ENCODE measurements at places on chromosomes 6 and 20.

DNA sequence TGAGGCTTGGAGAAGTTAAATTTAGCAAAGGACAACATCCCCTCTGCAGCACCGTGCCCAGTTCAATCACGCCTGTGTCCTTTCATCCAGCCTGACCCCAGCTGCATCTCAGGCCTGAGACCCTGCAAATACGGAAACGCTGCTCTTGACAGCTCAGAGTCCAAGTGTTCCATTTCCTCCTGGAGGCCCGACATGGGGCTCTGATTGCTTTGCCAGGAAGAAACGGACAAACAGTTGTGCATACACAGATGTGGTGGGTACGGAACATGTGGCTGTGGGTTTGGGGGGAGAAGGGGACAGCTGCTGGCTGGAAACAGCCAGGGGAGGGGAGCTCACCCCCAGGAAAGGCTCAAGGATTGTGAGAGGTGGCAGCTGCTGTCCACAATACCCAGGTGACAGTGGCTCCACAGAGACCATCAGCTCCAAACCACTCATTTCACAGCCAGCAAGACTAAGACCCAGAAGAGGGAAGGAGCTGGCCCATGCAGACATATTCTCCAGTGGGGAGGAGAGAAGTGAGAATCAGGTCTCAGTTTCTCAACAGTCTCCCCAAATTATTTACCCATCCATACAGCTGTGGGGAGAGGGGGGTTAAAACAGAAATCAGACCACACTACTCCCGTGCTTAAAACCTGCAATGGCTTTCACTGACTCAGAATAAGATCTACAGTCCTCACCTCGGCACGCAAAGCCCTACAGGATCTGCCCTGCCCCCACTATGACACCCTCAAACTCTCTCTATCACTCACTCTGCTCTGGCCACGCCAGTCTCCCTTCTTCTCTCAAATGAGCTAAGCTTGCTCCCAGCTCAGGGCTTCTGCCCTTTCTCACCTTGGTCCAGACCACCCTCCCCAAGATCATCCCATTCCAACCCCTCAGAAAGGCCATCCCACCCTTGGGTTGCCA lies 89.1 kb downstream of the PREX1 start:
- DNase-seq: no peak

DNA sequence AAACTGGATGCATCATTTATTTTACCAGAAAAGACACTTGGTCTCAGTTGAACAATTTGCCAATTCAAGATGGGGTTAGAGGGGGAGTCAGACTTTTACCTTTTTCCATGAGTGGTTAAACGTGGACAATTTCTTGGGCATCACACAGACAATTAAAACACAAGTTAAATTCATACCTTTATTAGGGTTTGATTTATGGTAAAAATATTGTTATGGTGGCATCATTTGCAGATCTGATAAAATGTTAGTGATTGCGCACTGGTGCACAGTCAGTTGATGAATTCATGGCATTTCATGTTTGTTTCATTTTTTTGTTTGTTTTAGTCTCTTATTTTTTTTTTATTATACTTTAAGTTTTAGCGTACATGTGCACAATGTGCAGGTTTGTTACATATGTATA lies 399.9 kb downstream of the DOK5 start:
- no peak for DNase-seq

- peak; percentile 84 for DNase-seq
These were observed 110.6 kb downstream of the UBE3D start for GRCh38 chr6:82954937-82955577.

GRCh38 chr20:34042262-34042661 lies 48.6 kb downstream of the RALY start:
- no peak for DNase-seq

- no peak for DNase-seq
These were observed 553.0 kb downstream of the CD109 start for GRCh38 chr6:74248966-74249365.

GRCh38 chr20:309841-310644 lies 12.7 kb downstream of the ZCCHC3 start:
- DNase-seq: peak; percentile 100

- DNase-seq: no peak
These were observed 60.9 kb upstream of the TULP1 start for GRCh38 chr6:35573495-35574110.

- no peak for DNase-seq
These were observed 24.3 kb downstream of the HSF2 start for GRCh38 chr6:122423734-122424133.
